Activated CD8-positive, alpha-beta T cell treated with anti-CD3 and anti-CD28 coated beads for 36 hours (primary cell): ENCODE measurements at places on chromosomes 11 and 22. TPM values are rescaled to one million over a fixed set of nuclear protein-coding genes. Genes with fewer than 3 reads are reported as not detected.

DNA sequence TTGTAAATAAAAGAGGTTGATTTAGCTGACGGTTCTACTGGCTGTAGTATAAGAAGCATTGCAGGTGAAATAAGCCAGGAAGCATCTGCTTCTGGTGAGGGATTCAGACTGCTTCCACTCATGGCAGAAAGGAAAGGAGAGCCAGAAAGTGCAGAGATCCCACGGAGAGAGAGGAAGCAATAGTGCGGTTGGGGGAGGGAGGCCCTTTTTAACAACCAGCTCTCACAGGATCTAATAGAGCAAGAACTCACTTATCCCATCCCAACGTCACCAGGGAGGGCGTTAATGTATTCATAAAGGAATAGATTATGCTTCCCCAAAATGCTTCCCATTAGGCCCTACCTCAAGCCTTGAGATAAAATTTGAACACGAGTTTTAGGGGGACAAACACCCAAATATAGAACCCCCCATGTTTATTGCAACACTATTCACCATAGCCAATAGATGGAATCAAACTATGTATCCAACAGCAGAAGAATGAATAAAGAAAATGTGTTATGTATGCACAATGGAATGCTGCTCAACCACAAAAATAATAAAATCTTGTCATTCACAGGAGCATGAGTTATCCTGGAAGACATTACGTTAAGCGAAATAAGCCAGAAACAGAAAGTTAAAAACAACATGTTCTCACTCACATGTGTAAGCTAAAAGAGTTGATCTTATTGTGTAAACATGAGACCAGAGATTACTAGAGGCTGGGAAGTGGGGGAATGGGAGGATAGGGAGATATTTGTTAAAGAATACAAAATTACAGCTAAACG lies 908.3 kb upstream of the ANO3 start:
- DNase-seq = no peak

GRCh38 chr22:46846832-46847355 lies 84.4 kb downstream of the TBC1D22A start:
- no peak for DNase-seq

DNA sequence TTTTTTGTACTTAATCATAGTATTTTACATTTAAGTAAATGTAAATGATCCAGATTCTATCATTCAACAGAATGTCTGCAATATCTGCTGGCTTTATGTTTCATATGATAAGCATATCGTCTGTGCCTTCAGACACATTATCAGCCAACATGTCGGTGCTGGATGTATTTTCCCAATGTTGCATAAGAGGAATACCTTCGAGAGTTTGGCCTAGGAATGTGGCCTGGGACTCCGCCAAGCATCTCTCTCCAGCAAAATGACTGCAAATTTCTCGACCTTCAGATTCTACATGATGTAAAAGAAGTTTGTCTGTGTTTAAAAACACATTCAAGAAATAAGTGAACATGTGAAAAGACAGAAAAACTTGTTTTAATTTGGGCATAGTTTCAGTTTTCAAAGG lies 6.9 kb downstream of the BDNF start:
- DNase-seq = no peak

- DNase-seq = no peak
Observed at GRCh38 chr11:10387206-10388083, 67.6 kb upstream of the AMPD3 start.

DNA sequence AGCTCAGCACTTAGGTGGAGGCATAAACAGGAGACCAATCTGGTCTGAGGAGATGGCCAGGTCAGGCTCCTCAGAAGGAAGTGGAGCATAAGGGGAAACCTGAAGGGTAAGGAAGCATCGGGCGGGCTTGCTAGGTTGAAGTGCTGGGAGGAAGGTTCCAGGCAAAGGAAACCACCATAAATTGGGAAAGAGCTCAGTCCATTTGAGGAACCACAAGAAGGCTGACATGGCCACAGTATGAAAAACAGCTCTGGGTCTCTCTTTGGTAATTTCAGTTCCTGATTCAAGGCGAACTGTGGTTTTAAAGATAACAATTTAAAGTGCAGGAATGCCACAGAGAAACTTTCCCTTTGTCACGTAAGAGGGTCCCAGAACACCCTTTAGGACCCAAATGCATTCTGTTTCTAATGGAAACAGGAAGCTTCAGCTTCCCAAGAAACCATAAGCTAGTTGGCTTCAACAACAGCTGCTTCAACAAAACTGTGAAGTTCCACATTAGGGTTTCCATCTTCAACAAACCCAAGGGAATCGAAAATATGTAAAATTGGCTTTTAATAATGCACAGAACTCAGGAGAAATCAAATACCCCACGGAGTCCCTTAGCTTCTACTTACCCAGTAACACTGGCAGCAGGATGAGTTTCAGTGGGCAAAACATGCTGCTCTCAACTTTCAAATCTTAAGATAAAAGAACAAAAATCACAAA lies 10.4 kb downstream of the JAML start:
- no peak for DNase-seq

GRCh38 chr22:37607935-37608476 lies 628 bp upstream of the GGA1 start:
- DNase-seq = no peak

DNA sequence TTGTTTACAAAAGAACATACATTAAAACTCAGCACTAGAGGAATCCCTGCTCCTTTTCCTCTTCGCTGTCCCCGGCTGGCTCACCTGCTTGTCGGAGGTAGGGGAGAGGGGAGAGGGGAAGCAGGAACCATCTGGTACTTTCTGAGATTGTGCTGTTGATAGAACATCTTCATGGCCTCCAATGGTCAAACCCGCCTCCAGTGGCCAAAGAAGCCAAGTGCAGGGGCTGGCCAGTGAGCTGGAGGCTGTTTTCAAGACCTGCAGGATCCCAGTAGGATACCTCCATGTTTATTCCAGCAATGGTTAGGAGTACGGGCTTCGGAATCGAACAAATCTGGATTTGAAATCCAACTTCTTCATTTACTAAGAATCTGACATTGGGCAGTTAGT lies 92.6 kb downstream of the PKNOX2 start:
- DNase-seq = no peak

DNA sequence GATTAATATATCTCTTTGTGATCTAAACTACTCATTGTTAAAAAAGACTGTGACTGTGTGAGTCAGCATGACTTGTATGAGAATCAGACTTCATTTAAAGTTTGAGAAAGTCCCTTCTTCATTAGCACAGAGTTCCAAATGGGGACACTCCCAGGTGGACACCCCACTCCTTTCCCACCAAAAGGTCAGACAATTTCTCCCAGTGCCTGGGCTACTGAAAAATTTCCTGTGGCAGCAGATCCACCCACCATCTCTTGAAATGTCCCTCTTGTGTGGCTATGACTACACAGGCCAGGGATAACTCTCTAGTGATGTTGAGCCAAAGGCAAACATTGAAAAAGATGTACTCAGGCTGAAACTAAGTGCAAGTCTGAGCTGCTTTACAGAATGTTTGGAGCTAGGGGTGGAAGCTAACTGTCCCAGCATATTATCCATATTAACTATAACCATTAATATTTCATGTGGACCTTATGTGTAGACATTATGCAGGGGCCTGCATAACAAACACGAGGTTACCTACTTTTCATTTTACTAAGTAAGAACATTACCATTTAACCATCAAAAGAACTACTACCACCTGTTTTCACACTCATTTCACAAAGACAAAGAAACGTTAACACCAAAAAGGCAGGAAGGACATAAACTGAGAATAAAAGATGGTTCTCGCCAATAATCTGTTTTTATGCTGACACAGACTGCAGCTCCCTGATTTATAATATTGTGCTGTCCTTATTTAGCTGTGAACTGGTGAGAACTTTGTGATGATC lies 44.8 kb downstream of the MMP20 start:
- DNase-seq = no peak

MRPL48 gene
- 44.9 TPM for total RNA-seq
